Calu3 (cell line): ENCODE measurements at places on chromosomes 12 and 14. TPM values are rescaled to one million over a fixed set of nuclear protein-coding genes. Genes with fewer than 3 reads are reported as not detected.
A peak's percentile ranks its signal among the peaks of the same experiment; 100 is the strongest.

Gene DTX3
- 23.1 and 25.9 TPM in 2 replicates for total RNA-seq

Gene RNASE3
- total RNA-seq: not detected in 2 replicates

Gene DEPDC4
- total RNA-seq: 1.9 and 3.7 TPM in 2 replicates

Gene NTF3
- total RNA-seq: not detected in 2 replicates

Gene KRT73
- not detected in 2 replicates for total RNA-seq

Gene BMAL2
- 68.2 and 71.2 TPM in 2 replicates for total RNA-seq

GRCh38 chr14:31578792-31579501 lies 17.7 kb downstream of the NUBPL start:
- H3K27me3 ChIP-seq: no peaks in the 10 kb centered on the region
- H3K27ac ChIP-seq: no peak overlapping the region
- no peaks in the 10 kb centered on the region for H3K36me3 ChIP-seq
- no peaks in the 10 kb centered on the region for H3K4me1 ChIP-seq

- no peaks in the 10 kb centered on the region for H3K27me3 ChIP-seq
- H3K4me3 ChIP-seq: no peak overlapping the region
- no peaks in the 10 kb centered on the region for H3K36me3 ChIP-seq
- no peak overlapping the region for H3K27ac ChIP-seq
- H3K4me1 ChIP-seq: no peaks in the 10 kb centered on the region
These were observed 557.4 kb downstream of the FLRT2 start for GRCh38 chr14:86087377-86087776.

DNA sequence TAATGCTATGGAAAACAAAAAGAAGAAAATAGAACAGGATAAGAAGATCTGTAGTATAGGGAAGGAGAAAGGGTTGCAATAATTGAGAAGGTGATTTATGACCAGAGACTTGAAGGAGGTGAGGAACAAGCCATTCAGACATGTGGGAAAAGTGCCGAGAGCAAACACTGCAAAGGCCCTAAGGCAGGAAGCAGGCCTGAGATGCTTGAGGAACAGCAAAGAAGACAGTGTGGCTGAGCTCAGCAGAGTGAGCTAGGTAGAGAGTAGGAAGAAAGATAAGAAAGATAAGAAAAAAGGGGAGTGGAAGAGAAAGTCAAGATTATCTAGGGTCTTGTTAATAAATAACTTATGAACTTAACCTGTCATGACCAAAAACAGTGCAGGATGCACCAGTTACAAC lies 671.8 kb downstream of the RPS29 start:
- no peaks in the 10 kb centered on the region for H3K36me3 ChIP-seq
- DNase-seq: no peak
- no peaks in the 10 kb centered on the region for H3K4me1 ChIP-seq
- H3K4me3 ChIP-seq: no peak overlapping the region

DNA sequence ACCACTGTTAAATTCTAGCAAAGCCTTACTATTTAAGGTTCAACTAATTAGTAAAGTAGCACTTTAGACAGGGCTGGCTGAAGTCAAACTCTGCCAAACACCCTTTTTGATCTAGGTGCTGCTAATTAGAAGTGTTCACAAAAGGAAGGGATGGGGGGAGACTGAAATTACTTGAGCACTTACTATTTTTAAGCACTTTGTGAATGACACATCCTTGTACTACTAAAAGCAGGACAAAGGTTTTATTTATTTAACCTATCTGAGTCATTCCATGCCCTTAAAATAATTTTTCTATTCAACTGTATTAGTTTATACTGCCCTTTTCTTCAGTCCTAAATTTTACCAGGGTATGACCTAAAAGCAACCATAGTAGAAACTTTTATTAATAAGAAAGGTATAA lies 20.1 kb downstream of the MBIP start:
- H3K27me3 ChIP-seq: no peaks in the 10 kb centered on the region
- no peak overlapping the region for H3K27ac ChIP-seq
- H3K36me3 ChIP-seq: peaks cover 9% of the 10 kb centered on the region
- H3K4me3 ChIP-seq: no peak overlapping the region
- no peak for DNase-seq

DNA sequence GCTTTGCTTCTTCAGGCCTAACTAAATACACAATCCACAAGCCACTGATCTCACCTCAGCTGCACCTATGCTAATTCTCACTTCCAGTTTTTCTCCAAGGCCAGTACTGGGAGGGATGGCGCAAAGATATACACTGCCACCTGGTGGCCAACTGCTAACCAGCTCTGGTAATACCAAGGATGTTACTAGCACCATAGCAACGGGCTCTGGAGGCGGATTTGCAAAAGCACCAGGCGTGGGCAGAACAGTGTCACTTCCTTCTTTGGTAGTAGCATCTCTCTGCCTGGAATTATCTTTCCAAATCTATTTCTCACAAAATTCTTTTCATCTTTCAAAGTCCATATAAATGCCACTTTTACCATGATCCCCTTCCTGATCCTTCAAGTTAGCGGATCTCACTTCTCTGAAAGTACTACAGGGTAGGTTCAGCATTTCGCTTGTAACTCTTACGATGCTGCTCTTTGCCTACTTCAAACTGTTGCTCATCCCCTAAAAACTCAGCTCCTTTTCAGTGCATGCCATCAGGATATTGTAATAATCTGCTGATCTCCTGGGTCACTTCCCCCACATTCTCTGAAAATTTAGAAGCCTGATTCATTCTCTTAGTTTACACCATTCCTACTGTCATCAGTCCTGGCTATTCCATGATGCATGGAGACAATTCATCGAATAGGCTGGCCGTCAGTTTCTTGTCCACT lies 37.1 kb upstream of the FOXJ2 start:
- DNase-seq: peak; percentile 66
- H3K36me3 ChIP-seq: no peaks in the 10 kb centered on the region
- H3K4me1 ChIP-seq: peaks cover under 1% of the 10 kb centered on the region
- no peak overlapping the region for H3K27ac ChIP-seq
